ENCODE measurements at places on chromosomes 5 and 9. TPM values are rescaled to one million over a fixed set of nuclear protein-coding genes. Genes with fewer than 3 reads are reported as not detected.

Gene FOXI1
- under 0.01 TPM for total RNA-seq

Gene STPG3
- not detected for total RNA-seq

Gene PDE6A
- total RNA-seq = not detected

Gene FOXD4
- 0.19 TPM for total RNA-seq

Gene SMC2
- total RNA-seq = 22.8 TPM

Gene PCDHGB6
- 2.5 TPM for total RNA-seq

Gene CAMSAP1
- 14.9 TPM for total RNA-seq

Gene ADGRD2
- not detected for total RNA-seq

Gene KLF4
- 6.9 TPM for total RNA-seq

Gene QRFP
- total RNA-seq = not detected

Gene F12
- total RNA-seq = not detected

Gene SCGB3A2
- not detected for total RNA-seq

Gene WDR31
- total RNA-seq = 1.3 TPM

Gene CXCL14
- total RNA-seq = under 0.01 TPM

Gene OTP
- not detected for total RNA-seq

Gene SHC3
- 17.8 TPM for total RNA-seq

Gene RAD1
- 20.9 TPM for total RNA-seq

Gene ACTBL2
- 0.19 TPM for total RNA-seq

Gene PDE8B
- total RNA-seq = 0.56 TPM

Gene LRRC19
- not detected for total RNA-seq

Gene MRRF
- 34.3 TPM for total RNA-seq

Gene UIMC1
- total RNA-seq = 51.3 TPM

Gene FIBCD1
- total RNA-seq = 3.3 TPM

Gene PCDHA4
- 0.19 TPM for total RNA-seq

Gene CER1
- not detected for total RNA-seq

Gene PRDM9
- not detected for total RNA-seq

Gene FCN2
- total RNA-seq = not detected

Gene RGS7BP
- 0.85 TPM for total RNA-seq

Gene CAVIN4
- 1.5 TPM for total RNA-seq

Gene HCN1
- not detected for total RNA-seq

Gene PCDHB14
- 0.58 TPM for total RNA-seq

Gene TRPM3
- 3.1 TPM for total RNA-seq

Gene DNAI1
- not detected for total RNA-seq

Gene RNF180
- total RNA-seq = 4.0 TPM

Gene SCAI
- total RNA-seq = 4.6 TPM

Gene MCTP1
- total RNA-seq = 3.7 TPM

Gene GCNT4
- total RNA-seq = 1.5 TPM

Gene NPR3
- total RNA-seq = 102 TPM

Gene IL31RA
- under 0.01 TPM for total RNA-seq

Gene TJP2
- total RNA-seq = 74.4 TPM

Gene ARHGEF37
- total RNA-seq = 8.2 TPM

Gene LECT2
- not detected for total RNA-seq

Gene CD14
- total RNA-seq = 3.3 TPM

Gene TNFSF8
- not detected for total RNA-seq

Gene ACER2
- 13.0 TPM for total RNA-seq

Gene GFPT2
- 47.6 TPM for total RNA-seq

Gene SPATA24
- 4.5 TPM for total RNA-seq

Gene ADAM19
- 43.9 TPM for total RNA-seq

Gene INSL4
- not detected for total RNA-seq

Gene ADAMTS2
- 57.8 TPM for total RNA-seq

Gene ACOT12
- total RNA-seq = under 0.01 TPM

Gene RNF183
- not detected for total RNA-seq

Gene TMEM232
- 4.8 TPM for total RNA-seq

Gene VLDLR
- total RNA-seq = 7.5 TPM

Gene FTMT
- total RNA-seq = not detected

Gene MYO10
- total RNA-seq = 104 TPM

Gene SLC36A3
- total RNA-seq = not detected

Gene CDH9
- not detected for total RNA-seq

Gene CDKN2B
- total RNA-seq = 10.2 TPM

Data from regular cardiac myocyte (primary cell).